T47D (cell line): ENCODE measurements at places on chromosomes 3 and 15.

- no peak for DNase-seq
Observed at GRCh38 chr3:126972866-126973265, 10.0 kb upstream of the PLXNA1 start.

GRCh38 chr3:31955581-31955980 is 25.5 kb downstream of the OSBPL10 start:
- no peak for DNase-seq

DNA sequence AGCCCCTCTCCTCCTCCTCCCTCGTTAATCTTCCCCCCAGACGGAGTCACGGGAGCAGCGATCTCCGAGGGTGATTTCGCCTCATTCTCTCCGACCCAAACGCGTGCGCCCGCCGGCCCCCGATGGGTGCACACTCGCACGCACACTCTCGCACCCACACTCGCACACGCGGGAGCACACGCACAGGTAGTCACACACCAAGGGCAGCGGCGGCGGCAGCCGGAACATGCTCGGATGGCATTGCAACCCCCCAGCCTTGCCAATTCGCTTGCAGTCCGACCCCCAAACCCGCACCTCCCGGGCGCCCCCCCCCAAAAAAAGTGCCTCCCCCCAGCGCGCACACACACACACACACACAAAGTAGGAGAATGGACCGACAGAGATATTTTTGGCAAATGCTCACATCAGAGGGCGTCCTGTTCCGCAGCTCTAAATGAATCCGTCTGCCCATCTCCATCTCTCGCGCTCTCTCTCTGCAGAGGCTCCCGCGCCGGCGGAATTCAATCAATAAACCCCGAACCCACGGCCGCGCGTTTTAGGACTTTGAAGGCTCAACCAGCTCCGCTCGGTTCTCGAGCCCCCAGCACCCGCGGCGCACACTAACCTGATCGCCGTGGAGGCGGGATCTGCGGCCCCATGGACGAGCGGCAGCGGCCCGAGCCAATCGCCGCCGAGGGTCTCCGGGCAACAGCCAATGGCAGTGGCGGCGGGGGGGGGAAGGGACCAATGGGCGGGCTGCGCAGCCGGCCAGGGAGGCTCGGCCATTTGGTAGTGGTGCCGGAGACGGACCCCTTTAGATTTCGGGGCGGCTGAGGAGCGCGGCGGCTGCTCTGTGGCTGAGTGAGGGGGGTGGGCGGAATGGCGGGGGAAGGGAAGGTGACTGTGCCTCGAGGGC is at the start of gene ANP32A:
Gene ANP32A (minus strand): TSS at position 601 of the 895 bp plus-strand sequence. CDS start 144 bp downstream, at position 457.
- DNase-seq = peak; percentile 97

DNA sequence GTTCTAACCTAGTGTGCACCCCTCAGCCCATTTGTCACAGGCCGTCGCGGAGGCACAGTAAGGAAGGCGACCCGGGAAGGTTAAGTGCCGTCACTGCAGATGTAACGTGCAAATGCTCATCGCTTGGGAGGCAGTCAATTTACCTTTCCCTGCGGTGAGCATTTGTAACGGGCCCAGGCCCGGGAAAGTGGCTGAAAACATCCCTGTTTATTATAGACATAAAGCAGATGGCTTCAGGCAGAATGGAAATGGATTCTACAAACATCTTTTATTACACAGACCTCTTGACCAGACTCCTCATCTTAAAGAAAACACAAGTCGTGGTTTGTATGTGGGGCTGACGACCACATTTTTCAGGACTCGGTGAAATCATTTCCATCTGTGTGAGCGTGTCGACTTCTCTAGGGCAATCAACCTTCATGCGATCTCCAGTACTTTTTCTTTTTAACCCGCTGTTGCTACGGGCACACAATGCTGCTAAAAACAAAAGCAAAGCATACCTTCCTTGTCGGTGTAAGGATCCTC is 43.6 kb downstream of the NMNAT3 start:
- no peak for DNase-seq

DNA sequence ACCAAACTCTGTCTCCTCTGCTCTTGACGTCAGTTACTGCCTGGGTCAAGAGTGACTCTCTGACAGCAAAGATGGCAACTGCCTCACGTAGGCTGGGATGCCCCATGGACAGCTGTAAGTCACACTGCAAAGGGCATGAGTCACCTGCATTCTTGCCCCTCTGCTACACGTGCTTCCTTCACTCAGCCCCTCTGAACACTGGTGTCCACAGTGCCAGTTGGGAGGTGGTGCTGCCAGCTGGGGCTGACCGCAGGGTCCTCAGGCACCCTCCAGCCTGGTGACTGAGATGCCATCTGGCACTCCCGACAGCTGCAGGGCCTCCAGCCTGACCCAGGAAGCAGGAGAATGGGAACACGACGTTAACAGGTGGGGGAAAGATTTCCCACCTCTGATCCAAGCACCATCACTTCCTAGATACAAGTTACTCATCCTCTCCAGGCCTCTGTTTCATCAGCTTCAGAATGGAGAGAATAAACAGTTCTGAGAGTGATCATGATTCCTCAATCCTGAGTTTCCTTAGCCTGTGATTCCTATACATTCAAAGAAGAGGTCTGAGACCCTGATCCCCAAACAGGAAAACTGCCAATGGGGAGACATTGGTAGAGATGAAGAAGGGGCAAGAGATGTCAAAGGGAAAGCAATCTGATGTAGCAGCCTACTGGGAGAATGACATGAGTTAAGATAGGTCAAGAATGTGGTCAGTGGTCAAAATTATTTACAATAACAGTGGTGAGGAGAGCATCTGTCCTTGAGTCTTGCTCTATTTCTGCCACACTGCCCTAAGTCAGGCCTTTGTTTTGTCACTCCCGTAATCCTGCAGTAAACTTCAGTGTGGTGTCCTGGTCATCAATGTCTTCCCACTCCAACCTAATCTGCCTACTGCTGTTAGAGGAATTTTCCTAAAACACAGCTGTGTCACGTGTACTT is 86.1 kb upstream of the BCL6 start:
- no peak for DNase-seq

DNA sequence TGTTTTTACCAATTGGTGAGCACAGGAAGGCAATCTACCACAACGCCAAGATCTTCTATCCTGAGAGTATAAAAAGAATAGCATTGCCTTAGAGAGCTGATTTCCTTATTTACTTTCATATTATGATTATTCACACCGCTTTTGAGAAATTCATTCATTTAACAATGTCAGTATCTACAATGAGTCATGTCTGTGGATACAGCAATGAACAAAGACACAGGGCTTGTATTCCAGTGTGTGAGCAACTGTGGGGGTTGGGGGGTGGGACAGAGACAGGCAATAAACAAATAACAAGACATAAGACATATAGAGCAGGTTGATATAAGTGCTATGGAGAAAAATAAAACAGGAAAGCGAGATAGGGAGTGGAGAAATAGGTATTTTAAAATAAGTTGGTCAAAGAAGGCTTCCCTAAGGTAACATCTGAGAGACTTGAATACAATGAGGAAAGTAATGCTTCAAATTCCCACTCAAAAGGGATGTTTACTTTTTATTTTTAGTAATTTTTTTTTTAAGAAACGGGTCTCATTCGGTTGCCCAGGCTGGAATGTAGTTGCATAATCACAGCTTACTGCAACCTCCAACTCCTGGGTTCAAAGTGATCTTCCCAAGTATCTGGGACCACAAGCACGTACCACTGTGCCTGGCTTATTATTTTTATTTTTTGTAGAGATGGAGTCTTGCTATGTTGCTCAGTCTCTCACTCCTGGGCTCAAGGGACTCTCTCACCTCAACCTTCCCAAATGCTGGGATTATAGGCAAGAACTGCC is 45.7 kb downstream of the PGBD4 start:
- no peak for DNase-seq

DNA sequence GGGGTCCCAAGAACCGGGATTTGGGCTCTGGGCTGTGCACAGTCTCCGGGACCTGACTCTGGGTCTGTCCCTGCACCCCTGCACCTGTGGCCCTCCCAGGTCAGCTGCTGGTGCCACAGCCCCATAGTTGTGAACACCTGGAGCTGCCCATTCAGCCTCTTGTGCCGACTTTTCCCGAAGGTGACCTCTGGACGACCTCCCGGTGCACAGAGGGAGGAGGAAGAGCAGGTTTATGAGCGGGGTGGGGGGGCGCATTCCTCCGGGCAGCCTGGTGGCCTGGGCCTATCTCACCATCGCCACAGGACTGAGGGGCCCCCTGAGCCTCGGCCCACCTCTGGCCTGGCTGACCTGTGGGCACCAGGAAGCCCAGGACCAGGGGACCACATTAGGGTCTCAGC is 45.3 kb downstream of the DNAJB8 start:
- DNase-seq = peak; percentile 41

DNA sequence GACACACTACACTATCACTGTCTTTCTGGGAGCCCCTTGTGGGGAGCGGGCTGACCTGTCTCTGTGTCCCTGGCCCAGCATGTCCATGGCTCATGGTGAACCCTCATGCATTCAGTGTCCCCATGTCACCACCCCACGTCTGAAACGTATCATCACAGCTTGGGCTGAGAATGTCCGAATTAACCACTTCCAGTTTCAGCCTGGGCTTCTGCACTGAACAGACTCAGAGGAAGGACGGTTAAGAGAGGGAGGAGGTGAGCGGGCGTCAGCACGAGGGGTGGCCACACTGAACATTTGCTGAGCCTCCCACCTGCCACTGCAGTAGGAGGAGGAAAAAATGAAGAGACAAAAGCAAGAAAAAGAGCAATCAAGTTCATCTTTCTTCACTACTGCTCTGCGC is 30.5 kb downstream of the ATP2B2 start:
- no peak for DNase-seq
